ENCODE measurements at places on chromosomes 3 and 15.
A peak's percentile ranks its signal among the peaks of the same experiment; 100 is the strongest.

DNA sequence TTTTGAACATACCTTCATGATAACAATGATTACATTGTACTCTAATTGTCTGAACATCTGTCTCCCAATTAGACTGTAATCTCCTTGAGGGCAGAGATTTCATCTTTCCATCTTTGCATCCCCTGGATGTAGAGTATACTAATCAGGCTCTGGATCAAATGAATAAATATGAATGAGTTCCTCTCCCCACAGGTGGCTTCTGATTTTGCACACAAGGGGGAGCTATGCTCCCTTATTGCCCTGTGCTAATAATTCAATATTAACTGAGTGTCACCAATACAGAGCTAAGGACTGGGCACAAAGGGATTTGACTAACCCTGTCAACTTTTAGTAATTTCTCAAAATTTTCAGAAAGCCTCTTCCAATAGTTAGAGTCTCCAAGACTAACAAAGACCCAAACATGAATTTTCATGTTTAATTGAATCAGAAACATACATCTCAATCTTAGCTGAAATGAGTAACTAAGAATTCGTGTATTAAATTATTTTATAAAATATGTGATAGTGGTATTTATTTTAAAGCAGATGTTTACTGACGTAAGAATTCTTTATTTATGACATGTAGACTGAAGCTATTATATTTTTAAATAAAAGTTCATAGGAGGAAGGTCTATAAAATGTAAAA, 3.0 kb downstream of the DUOXA1 start:
- no peak for DNase-seq

DNA sequence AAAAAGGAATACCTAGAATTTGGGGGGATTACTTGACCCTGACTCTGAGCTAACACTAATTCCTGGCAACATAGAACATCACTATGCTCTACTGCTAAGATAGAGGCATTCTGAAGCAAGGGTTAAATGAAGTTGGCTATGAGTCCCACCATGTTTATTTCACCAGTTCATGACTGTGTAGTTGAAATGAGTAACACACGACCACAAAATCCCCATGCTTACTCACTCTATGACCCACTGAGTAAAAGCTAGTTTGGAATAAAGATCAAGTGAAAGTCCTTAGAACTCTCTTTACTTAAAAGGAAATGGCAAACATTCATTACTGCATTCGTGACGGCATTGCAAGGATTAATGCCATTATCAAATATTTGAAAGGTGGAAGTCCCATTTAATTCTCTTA, 47.4 kb downstream of the MRPL46 start:
- no peak for DNase-seq

DNA sequence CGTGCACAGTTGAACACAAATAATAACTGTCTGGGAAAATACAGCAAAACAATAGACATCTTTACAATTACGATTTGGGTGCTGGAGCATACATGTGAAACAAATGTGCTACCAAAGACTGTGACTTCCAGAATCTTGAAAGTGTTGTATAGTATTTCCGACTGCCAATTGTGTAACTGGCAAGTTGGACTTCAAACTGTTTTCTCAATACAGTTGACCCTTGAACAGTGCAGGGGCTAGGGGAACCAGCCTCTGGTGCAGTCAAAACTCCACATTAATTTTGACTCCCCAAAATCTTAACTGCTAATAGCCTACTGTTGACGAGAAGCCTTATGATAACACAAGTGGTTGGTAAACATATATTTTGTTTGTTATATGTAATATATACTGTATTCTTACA, 904.2 kb downstream of the EPHA3 start:
- DNase-seq = no peak

GRCh38 chr3:195731356-195731905, 10.7 kb downstream of the MUC20 start:
- no peak for DNase-seq

DNA sequence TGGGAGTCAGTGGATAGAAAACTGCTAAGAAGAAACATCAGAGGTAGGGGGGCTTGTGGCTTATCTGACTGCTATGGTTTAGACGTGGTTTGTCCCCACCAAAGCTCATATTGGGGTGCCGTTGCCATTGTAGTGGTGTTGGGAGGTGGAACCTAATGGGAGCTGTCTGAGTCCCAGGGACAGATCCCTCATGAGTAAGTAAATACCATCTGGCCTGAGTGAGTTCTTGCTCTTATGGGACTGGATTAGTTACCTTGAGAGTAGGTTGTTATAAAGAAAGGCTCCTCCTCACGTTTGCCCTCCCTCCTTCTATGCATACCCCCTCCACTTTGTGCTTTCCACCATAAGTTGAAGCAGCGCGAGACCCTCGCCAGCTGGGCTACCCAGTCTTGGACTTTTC, 53.4 kb upstream of the VILL start:
- DNase-seq = no peak

DNA sequence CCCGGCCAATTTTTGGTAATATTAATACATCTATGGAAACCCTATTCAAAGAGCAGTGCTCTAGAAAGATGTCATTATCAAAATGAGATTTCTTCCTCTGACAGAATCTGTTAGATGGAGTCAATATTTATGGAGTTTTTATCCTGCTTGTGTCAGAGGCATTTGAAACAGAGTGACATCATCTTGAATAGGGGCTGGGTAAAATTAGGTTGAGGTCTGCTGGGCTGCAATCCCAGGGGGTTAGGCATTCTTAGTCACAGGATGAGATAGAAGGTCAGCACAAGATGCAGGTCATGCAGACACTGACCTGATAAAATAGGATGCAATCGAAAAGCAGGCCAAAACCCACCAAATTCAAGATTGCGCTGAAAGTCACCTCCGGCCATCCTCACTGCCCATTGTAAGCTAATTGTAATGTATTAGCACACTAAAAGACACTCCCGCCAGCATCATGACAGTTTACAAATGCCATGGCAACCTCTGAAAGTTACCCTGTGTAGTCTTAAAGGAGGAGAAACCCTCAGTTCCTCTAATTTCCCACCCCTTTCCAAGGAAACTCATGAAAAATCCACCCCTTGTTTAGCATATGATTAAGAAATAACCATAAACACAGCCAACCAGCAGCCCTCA, 27.3 kb upstream of the CCDC50 start:
- no peak for DNase-seq

- DNase-seq = no peak
Measured at GRCh38 chr15:52745326-52746161, 44.6 kb downstream of the ONECUT1 start.

GRCh38 chr3:187919544-187919943, 174.3 kb upstream of the BCL6 start:
- no peak for DNase-seq

- peak; percentile 88 for DNase-seq
Measured at GRCh38 chr3:129316248-129317013, 37.8 kb downstream of the HMCES start.

- no peak for DNase-seq
Measured at GRCh38 chr3:188798556-188799145, 373.1 kb upstream of the TPRG1 start.

DNA sequence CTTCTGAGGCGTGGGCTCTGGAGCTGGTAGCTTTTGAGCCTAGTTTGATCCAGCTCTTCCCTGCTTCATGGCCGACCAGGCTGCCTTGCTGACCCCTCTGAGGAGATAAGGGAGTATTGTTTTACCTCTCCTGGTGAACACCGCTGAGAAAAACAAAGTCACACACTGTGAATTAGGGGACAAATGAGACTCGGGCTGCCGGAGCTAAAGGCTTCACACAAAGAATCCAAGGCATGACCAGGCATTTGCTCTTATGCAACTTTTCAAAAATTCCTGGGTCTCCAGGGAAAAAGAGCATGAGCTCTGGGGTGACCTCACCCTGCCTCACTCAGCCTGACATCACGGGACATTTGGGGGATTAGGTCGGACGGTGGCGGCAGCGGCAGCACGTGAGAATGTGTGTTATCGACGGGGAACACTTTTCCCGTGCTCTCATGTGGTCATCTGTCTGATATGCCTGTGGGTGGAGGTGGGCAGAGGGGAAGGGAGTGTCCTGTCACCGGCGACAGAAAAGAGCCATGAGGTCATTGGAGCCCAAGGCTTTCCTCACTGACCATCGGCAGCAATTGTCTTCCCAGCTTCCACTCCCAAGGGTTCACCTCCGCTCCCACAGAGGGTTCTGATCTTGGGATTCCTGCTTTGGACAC, 61.0 kb downstream of the TMEM44 start:
- peak; percentile 49 for DNase-seq

DNA sequence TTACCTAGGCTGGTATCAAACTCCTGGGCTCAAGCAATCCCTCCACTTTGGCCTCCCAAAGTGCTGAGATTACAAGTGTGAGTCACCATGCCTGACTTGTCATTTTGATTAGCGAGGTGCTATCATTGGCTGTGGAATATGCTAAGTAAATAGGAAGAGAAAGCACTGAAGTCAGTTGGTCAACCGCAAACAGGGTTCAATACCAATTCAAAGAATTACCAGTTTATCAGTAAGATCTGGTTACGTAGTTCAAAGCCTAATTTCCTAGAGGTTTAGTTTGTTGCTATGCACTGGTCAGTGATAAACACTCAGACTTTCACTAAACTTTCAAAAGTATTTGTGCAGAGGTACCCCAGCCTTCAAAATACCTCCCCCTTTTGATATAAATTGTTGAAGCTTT, 29.5 kb downstream of the GLB1 start:
- no peak for DNase-seq

GRCh38 chr3:29922992-29923746, 642.3 kb downstream of the RBMS3 start:
- DNase-seq = no peak

DNA sequence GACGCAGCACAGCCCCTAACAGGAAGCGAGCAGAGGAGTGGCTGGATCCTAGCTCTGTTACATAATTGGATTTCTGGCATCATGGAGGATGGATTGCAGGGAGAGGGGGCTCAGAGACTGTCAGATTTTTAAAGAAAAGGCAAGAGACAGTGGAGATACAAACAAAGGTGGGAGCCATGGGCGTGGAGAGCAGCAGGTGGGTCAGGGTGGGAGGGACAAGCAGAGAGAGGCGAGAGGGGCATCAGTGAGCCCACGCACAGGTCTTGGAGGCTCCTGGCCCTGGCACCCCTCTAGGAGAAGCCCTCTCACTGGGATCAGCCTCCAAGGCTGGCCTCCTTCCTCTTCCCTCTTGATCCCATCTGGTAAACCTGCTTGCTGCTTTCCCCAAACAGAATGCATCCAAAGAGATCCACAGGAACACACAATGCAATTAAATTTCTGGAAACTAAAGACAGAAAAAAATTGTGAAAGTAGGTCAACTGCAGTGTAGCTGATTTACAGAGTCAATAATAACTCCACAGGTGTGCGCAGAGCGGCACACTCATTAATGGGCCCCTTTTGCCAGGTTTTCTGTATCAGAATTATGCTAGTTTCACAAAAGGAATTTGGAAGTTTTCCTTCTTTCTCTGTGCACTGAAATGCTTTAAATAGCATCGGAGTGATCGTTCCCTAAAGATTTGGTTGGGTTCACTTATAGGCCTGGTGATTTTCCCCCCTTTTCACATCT, 66.1 kb downstream of the LSM3 start:
- DNase-seq = no peak

GRCh38 chr15:29037997-29038705, 152.4 kb downstream of the APBA2 start:
- no peak for DNase-seq

- DNase-seq = no peak
Measured at GRCh38 chr15:95565690-95566089, 764.8 kb upstream of the NR2F2 start.

- DNase-seq = no peak
Measured at GRCh38 chr15:41795996-41796856, 21.9 kb downstream of the MAPKBP1 start.

GRCh38 chr3:105304487-105304886, 62.2 kb upstream of the ALCAM start:
- DNase-seq = no peak

DNA sequence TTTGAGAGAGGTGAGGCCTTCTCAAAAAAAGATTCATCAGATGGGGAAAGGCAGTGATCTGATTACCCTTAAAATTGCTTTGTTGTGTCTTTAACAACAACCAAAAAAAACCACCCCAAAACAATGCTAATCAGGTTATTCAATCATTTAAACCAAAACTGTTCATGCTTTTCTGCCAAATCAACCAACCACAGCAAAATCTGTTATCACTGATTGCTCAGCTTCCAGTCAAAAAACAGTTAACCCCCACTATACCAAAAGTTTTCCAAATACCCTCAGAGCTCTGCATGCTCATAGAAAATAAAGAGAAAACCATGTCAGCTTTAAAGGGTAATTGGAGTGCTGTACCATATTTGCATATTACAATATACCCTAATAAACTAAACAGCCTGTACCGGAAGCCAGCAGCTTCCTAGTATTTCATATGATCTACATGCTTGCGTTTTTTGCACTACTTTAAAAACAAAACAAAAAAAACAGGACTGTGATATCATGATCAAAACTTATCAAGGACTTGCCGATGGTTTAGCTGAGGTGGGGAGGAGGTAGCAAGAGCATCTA, 22.8 kb downstream of the SATB1 start:
- DNase-seq = no peak

- no peak for DNase-seq
Measured at GRCh38 chr15:40234783-40235182, 4.1 kb upstream of the PAK6 start.

DNA sequence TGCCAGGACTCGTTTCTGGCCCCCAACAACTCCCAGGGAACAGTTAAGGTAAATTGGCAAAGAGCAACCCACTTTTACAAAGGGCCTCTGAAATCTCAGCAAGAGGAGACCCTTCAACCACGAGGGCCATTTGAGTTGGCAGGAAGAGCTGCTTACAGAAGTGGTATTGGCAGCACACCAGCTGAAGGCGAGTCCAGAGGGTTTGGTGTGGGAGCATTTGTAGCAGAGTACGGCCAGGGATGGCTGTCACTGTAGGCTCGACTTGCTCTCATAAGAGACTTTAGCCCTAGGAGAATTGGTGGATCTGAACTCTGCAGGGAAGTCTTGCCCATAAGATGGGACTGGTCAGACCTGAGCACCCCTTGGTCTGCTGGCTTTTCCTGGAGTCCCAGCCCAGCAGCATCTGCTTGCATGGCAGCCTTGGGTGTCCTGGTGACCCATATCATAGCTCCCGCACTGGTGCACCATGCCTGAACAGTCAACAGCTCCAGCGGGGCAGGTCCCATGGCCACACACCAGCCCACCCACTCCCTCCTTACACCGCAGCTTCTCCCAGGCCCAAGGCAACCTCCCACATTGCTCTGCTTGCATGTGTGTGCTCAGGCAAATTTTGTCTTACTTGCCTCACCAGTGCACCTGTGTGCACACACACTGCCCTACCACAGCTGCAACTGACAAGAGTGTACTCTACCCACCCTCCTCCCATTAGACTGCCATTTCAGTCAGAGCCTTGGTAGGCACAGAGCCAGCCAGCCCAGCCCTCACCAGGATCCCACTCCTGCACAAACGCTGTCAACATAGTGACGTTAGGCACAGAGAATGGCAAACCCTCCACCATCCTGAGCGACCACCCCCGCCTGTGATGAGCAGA, 861.6 kb upstream of the DPPA4 start:
- no peak for DNase-seq
